ENCODE measurements at places on chromosomes 16 and 17.

- no peak overlapping the region for H3K4me3 ChIP-seq
- H3K4me1 ChIP-seq, result no peaks in the 10 kb centered on the region
- no peaks in the 10 kb centered on the region for H3K27me3 ChIP-seq
- no peak overlapping the region for H3K27ac ChIP-seq
- DNase-seq, result no peak
- no peaks in the 10 kb centered on the region for H3K36me3 ChIP-seq
Observed at GRCh38 chr16:65010125-65010524, 111.7 kb downstream of the CDH11 start.

DNA sequence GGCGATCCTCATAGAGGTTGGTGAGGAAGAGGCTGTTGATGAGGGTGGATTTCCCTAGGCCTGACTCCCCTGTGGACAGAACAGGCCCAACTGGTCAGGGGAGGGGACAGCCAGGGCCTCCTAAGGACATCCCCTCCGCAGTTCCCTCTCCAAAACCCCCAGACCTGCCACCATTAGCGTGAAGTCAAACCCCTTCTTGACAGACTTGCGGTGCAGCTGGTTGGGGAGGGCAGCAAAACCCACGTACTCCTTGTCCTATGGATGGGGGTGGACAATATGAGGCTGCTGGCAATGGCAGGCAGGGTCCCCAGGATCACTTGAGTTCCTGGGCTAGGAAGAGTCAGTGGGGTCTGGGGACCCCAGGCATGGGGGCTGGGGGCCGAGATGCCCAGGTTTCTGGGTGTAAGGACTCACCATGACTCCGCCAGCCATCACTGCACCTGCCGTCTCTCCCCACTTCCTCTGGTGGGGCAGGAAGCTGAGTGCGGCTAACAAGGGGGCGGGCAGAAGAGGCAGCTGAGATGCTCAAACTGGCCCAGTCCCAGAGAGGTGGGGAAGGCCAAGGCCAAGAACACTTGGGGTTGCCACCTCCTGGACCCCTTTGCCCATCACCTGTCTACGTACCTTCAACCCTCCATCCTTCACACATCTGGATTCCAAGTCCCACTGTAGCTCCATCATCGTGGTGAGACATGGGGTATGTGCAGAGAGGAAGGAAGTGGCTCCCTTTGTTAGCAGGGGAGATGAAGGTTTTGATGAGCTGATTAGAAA is at the start of gene SEPTIN1:
Gene SEPTIN1 (minus strand): TSS at position 451 of the 771 bp plus-strand sequence. CDS start 19 bp downstream, at position 432.
- H3K36me3 ChIP-seq, result no peaks in the 10 kb centered on the region
- no peaks in the 10 kb centered on the region for H3K27me3 ChIP-seq
- H3K4me3 ChIP-seq, result no peak within 1 kb of the TSS
- no peaks in the 10 kb centered on the region for H3K4me1 ChIP-seq
- H3K27ac ChIP-seq, result no peak within 1 kb of the TSS

DNA sequence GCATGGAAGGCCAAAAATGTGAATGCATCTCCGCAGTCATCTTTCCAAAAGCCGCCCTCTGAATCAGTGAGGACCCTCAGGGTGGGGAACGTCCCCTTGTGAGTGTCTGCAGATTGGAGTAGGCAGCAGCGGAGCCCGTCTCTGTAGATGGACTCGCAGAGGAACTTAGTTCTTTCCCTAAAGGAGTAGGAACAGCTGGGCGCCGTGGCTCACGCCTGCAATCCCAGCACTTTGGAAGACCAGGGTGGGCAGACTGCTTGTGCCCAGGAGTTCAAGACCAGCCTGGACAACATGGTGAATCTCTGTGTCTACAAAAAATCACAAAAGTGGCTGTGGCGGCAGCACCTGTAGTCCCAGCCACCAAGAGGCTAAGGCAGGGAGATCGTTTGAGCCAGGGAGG is 53.7 kb downstream of the WDR45B start:
- no peaks in the 10 kb centered on the region for H3K36me3 ChIP-seq
- no peak overlapping the region for H3K4me3 ChIP-seq
- no peaks in the 10 kb centered on the region for H3K4me1 ChIP-seq
- H3K27ac ChIP-seq, result no peak overlapping the region
- H3K27me3 ChIP-seq, result no peaks in the 10 kb centered on the region

GRCh38 chr16:84120023-84120422 is 3.3 kb upstream of the MBTPS1 start:
- H3K36me3 ChIP-seq, result no peaks in the 10 kb centered on the region
- no peak for DNase-seq
- H3K4me1 ChIP-seq, result no peaks in the 10 kb centered on the region
- H3K4me3 ChIP-seq, result no peak overlapping the region
- no peaks in the 10 kb centered on the region for H3K27me3 ChIP-seq
- H3K27ac ChIP-seq, result no peak overlapping the region

DNA sequence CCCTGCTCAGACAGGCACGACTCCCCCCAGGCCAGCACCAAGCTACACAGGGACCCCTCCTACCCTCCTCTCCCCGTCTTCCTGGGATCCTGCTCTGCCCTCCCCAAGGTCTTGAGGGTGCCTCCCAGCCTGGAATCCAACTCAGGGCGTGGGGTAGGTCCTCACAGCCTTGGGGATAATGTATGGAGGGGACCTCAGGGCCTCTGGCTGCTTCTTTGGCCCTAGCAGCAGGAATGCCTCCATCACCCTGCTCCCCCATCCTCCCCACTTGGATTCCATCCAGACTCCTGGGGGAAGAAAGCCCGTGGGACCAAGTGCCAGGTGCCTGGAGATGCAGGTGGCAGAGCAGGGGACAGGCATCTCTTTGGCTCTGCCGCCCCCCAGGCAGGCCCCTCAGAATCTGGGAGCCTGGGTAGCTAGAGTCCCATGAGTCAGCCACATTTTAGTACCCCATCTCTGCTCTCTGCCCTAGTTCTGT is 10.7 kb upstream of the STAC2 start:
- H3K4me3 ChIP-seq, result no peak overlapping the region
- H3K27me3 ChIP-seq, result no peaks in the 10 kb centered on the region
- H3K27ac ChIP-seq, result no peak overlapping the region
- H3K36me3 ChIP-seq, result no peaks in the 10 kb centered on the region
- no peaks in the 10 kb centered on the region for H3K4me1 ChIP-seq

DNA sequence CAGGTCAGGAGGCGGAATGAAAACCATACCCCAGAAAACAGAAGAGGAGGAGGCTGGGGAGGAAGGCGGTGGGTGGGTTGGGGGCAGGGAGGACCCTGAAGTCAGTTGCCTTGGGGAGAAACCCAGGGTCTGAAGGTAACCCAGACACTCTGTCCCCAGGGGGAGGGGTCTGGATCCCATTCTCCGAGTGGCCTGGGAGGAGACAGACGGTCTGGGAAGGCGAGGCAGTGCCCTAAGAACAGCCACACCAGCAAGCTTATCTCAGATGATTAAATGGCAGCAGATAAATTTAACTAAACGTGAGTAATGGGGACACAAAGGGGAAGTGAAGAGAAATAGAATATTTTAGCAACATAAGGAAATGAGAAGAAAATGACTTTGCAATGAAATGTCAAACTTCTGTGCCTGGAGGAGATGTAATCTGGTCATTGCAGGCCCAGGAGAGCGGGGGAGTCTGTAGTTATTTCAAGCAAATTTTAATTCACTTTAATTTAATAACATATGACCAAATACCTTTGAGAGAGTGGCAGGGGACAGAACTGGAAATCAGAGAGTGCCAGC is 21.4 kb upstream of the ZFP90 start:
- H3K27ac ChIP-seq, result no peak overlapping the region
- no peak overlapping the region for H3K4me3 ChIP-seq
- H3K36me3 ChIP-seq, result no peaks in the 10 kb centered on the region
- no peak for DNase-seq

- peaks cover 5% of the 10 kb centered on the region for H3K4me1 ChIP-seq
- no peaks in the 10 kb centered on the region for H3K36me3 ChIP-seq
- peak; percentile 27 for DNase-seq
Observed at GRCh38 chr16:49625311-49626065, 230.4 kb downstream of the ZNF423 start.

- no peaks in the 10 kb centered on the region for H3K4me1 ChIP-seq
- H3K27ac ChIP-seq, result no peak overlapping the region
- no peak for DNase-seq
- H3K27me3 ChIP-seq, result no peaks in the 10 kb centered on the region
Observed at GRCh38 chr16:74500907-74501306, 79.6 kb upstream of the CLEC18B start.

GRCh38 chr16:85829751-85830445 is 30.4 kb downstream of the COX4I1 start:
- no peaks in the 10 kb centered on the region for H3K36me3 ChIP-seq
- no peak overlapping the region for H3K4me3 ChIP-seq
- H3K27me3 ChIP-seq, result no peaks in the 10 kb centered on the region
- DNase-seq, result peak; percentile 83
- H3K27ac ChIP-seq, result no peak overlapping the region

- DNase-seq, result no peak
- H3K27me3 ChIP-seq, result no peaks in the 10 kb centered on the region
- no peak overlapping the region for H3K4me3 ChIP-seq
- no peak overlapping the region for H3K27ac ChIP-seq
- peaks cover 3% of the 10 kb centered on the region for H3K36me3 ChIP-seq
- H3K4me1 ChIP-seq, result no peaks in the 10 kb centered on the region
Observed at GRCh38 chr17:18984273-18985114, 20.1 kb downstream of the FAM83G start.

DNA sequence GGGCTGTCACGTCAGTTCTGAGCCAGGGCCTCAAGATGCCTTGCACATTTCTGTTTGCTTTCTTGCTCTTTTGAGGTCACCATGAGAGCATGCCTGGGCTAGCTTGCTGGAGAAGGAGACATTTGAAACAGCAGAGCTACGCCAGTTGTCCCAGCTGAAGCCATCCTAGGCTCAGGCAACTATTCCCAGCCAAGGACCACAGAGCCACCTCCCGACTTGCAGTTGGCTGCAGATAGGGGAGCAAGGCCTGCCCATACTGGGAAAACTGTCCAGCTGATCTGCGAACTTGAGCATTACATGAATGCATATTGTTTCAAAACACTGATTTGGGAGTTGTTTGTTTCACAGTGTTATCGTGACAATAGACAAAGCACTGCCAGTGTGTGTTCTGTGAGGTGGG is 340.8 kb downstream of the XYLT1 start:
- H3K4me1 ChIP-seq, result no peaks in the 10 kb centered on the region
- H3K36me3 ChIP-seq, result peaks cover 7% of the 10 kb centered on the region
- no peak overlapping the region for H3K27ac ChIP-seq
- no peak overlapping the region for H3K4me3 ChIP-seq
- H3K27me3 ChIP-seq, result no peaks in the 10 kb centered on the region

GRCh38 chr16:65041667-65042066 is 80.2 kb downstream of the CDH11 start:
- peaks cover 3% of the 10 kb centered on the region for H3K4me1 ChIP-seq
- no peak overlapping the region for H3K4me3 ChIP-seq
- peaks cover 2% of the 10 kb centered on the region for H3K36me3 ChIP-seq

DNA sequence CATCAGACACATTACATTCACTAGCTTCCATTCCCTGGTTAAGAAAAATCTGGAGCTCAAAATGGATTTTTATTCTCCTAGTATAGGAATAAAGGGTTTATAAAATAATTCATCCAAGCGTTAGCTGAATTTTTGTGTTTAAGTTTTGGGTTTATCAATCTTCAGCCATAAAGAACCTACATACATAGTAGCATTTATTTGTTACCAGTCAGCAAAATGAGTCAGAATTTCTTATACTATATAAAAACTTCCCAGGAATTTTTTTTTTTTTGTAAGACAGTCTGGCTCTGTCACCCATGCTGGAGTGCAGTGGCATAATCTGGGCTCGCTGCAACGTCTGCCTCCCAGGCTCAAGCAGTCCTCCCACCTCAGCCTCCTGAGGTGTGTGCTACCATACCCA is 40.2 kb upstream of the SLC12A3 start:
- no peak overlapping the region for H3K4me3 ChIP-seq
- no peaks in the 10 kb centered on the region for H3K27me3 ChIP-seq
- no peak overlapping the region for H3K27ac ChIP-seq
- no peak for DNase-seq
- no peaks in the 10 kb centered on the region for H3K4me1 ChIP-seq
- H3K36me3 ChIP-seq, result peaks cover 3% of the 10 kb centered on the region

DNA sequence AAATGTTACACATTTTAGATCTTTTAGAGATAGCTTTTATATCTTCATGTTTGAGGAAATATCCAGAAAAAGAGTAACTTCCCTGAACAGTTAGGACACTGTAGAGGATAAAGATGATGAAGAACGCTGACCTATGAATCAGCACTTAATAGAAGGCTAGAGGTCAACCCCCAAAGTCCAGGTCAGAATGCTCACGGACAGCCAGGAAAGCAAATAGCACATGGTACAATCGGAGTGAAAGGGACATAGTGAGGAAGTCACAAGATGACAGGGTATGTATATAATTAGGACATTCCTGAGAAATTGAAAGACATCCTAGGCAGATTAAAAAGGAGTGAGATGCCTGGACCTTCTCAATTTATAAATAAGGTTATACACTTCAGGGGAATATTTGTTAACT is 55.1 kb upstream of the CNTNAP4 start:
- no peak overlapping the region for H3K4me3 ChIP-seq
- no peak overlapping the region for H3K27ac ChIP-seq
- no peaks in the 10 kb centered on the region for H3K27me3 ChIP-seq
- no peak for DNase-seq

DNA sequence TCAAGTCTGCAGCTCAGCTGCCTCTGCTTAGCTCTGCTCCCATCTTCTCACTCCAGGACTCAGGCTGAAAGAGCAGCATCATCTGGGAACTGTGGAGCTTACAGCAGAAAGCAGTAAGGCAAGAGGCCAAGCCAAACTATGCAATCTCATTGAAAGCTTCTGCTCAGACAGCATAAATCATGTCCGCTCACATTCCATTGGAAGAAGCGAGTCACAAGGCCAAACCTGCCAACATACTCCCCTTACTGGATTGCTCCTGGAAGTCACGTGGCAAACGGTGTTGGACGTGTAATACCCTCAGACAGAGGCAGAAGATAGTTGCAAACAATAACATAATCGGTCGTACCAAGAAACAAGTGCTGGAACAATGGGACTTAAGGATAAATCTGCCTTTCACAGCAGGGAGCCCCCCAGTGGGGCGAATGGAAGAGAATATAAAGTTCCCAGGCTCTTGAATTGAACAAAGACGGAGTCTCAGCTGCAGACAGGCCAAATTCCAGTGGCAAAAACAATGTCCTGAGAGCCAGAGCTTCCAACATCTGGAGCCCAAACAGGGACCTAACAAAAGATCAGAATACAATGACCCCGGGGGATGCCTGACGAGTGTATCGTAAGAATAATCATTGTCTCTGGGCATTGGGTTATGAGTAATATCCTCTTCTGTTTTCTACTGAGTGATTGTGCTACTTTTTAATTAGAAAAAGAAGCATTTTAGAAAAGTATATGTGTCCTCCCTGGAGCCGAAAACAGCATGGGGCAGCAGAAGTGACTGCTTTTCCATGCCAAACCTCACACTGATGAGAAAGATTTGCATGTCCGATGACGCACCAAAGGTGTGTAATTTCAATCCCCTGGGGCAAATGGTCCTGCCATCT is 68.4 kb downstream of the CMC2 start:
- no peaks in the 10 kb centered on the region for H3K27me3 ChIP-seq
- no peaks in the 10 kb centered on the region for H3K4me1 ChIP-seq
- H3K27ac ChIP-seq, result no peak overlapping the region
- no peaks in the 10 kb centered on the region for H3K36me3 ChIP-seq
- peak; percentile 79 for DNase-seq
- H3K4me3 ChIP-seq, result no peak overlapping the region

Measured in aorta (tissue), 5 donors.